RPMI7951 (cell line): ENCODE measurements at places on chromosomes 12 and 14. TPM values are rescaled to one million over a fixed set of nuclear protein-coding genes. Genes with fewer than 3 reads are reported as not detected.

GRCh38 chr14:33414041-33414440, 475.4 kb downstream of the NPAS3 start:
- no peak for DNase-seq

GRCh38 chr14:70576891-70577290, 23.6 kb downstream of the MED6 start:
- no peak for DNase-seq

The COA8 gene
- total RNA-seq: 28.4 and 48.0 TPM in 2 replicates

The CTSG gene
- not detected in 2 replicates for total RNA-seq

GRCh38 chr14:105427412-105427811, 7.8 kb downstream of the MTA1 start:
- DNase-seq: no peak

DNA sequence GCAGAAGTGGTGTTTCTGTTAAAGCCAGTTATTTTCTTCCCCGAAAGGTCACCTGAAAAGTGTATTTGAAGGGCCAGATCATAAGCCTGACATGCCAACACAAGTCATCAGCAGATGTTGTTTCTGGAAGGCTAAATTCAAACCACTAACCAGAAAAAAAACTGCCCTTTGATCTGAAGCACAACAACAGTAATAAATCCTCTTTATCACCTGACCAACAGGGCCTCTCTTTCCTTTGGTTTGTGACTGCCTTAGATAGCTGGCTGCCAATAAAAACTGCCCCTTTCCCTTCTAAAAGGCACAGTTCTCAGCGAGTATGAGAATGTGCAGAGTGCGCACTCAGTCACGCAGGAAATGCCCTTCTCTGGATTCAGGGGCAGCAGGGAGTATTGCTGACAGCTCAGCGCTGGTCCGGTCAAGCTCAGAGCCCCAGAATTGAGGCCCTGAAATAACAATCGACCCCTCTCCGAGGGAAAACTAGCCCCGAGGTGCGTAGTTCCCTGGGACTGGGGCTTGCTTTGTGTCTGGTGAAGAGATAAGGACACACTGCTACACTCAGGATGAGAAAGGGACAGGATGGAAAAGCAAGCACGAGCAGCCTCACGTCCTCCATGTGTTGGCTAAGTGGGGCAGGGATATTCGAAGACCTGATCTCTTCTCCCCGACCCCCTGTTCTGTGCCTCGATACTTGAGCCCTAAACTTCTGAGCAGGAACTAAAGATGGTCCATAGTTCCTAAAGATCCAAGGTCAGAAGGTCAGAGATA, 184.2 kb upstream of the GZMB start:
- no peak for DNase-seq

DNA sequence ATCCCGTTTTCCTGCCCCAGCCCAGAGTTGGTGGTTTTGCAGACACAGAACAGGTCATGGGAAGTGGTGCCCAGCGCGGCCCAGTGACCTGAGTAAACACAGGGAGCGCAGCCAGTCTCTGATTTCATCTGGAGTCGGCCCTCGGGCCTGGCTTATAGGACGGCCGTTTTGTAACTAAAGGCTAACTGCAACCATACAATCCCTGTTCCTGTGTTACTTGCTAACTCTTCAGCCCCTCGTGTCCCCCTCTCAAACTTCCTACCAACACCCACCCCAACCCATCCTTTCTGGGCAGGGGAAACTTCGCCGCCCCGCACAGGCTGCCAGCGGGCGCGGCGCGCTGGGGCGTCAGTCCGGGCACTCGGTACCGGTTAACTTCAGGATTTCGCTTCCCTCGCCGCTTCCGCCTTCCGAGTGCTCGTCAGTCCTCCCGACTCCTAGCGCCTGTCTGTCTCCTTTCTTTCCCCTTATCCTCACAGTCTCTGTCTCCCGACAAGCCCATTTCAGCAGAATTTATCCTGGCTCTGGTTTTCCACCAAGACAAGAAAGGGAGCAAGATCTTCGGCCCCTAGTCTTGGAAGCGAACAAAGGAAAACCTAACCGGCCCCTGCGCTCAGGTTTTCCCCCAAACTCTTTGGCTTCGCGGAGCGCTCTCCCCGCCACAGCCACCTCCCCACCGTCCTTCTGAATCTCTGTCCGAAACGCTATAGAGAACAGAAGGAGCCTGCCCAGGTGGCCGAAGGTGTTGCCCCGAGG, 2.0 kb downstream of the SIX1 start:
- peak; percentile 75 for DNase-seq

GRCh38 chr12:107094183-107094448, 767 bp upstream of the CRY1 start:
- no peak for DNase-seq

- no peak for DNase-seq
These were observed 105.0 kb downstream of the DNAH10 start for GRCh38 chr12:123867141-123867540.

The RIPK3 gene
- 0.60 and 1.3 TPM in 2 replicates for total RNA-seq

DNA sequence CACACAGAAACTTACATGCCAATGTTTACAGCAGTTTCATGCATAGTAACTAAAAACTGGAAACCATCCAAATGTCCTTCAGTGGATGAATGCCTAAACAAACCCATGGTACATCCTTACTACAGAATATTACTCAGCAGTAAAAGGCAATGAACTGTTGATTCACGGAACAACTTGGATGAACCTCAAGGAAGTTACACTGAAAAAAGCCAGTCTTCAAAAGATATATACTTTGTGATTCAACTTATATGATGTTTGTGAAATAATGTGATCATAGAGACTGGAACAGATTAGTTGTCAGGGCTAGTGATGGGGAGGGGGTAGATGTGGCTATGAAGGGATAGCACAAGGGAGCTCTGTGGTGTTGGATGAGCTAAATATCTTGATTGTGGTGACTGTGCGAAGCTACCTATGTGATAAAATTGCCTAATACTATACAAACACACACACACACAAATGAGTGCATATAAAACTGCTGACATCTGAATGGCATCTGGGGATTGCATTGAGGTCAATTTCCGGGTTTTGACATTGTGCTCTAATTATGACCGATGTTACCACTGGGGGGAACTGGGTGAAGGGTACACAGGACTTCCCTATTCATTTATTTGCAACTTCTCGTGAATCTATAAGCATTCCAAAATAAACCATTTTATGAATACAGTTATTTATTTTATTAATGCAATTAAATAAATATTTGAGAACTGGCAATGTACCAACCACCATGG, 94.3 kb downstream of the RIN3 start:
- DNase-seq: peak; percentile 64
